Renal cortical epithelial cell (primary cell): ENCODE measurements at places on chromosomes 2 and 18.

GRCh38 chr2:128573116-128573515 lies 254.4 kb upstream of the HS6ST1 start:
- no peak for DNase-seq

DNA sequence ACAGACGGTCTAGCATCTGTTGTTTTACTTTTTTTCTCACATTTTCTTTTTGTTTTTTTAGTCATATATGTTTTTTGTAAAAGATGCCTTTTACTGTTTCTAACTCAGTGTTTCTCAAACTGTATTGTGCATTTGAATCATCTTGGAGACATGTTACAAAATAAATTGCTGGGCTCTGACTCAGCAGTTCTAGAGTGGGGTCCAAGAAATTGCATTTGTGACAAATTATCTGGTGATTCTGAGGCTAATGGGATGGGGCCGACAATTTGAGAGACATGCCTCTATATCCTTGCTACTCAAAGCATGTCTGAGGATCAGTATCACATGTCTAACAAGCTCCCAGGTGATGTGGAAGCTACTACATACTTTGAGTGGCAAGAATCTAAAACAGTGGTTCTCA lies 478.8 kb downstream of the PLCL1 start:
- DNase-seq: peak; percentile 27

GRCh38 chr18:11494107-11494506 lies 115.3 kb upstream of the SLC35G4 start:
- DNase-seq: peak; percentile 57

GRCh38 chr2:18980786-18981430 lies 377.5 kb downstream of the OSR1 start:
- DNase-seq: no peak

GRCh38 chr18:22470248-22471235 lies 52.8 kb upstream of the CTAGE1 start:
- no peak for DNase-seq

- peak; percentile 69 for DNase-seq
These were observed 156.7 kb downstream of the KLHL29 start for GRCh38 chr2:23541503-23542229.

DNA sequence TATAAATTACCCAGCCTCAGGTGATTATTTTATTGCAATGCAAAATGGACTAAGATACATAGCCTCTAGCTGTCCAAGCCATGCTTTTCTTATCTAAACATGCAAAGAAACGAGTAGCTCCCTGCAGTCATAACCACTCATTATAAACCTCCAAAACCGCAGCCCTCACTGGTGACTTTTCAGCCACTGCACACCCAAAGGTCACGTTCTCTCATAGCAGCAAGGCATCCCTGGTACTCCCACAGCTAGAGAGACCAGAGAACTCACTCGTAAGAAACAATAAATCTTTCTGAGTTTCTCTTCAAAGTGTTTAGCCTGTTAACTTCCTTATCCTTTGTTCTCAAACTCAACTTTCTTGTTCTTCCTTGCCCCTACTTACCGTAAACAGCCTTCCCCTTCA lies 28.5 kb upstream of the RALBP1 start:
- peak; percentile 3 for DNase-seq

DNA sequence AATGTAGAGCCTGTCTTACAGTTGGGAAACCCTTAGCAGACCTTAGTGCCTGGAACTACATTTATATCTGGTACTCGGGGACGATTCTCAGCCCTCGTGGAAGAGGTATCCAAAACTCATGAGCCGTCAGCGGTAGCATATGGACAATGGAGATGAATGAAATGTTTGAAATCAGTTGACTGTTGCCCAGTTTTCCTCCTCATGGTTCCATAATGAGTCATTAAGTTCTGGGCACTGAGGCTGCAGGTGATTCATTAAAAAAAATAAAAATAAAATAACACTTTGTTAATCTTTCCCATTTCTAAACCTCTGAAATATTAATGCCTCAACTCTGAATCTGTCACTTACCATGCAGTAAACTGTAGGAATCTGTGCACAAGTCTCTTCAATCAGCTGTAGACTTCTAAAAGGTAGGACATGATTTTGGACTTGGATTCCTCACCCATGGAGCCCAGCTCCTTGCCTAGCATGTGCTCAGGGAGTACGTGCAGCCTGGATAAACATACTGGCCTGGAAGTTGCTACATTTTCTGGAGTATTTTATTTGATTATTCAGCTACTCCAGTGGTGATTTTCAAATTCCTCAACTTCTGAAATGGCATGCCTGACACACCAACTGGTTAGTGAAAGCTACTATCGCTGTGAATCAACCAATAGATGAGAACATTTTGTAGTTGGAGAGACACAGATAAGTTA lies 979.2 kb downstream of the CNTNAP5 start:
- DNase-seq: peak; percentile 54

- DNase-seq: no peak
These were observed 577.3 kb downstream of the SATB2 start for GRCh38 chr2:198880421-198880820.

- no peak for DNase-seq
These were observed 177.3 kb downstream of the TMEM247 start for GRCh38 chr2:46656640-46657039.

GRCh38 chr2:235613649-235614048 lies 119.8 kb downstream of the AGAP1 start:
- no peak for DNase-seq

- DNase-seq: no peak
These were observed 12.5 kb upstream of the PAX8 start for GRCh38 chr2:113291191-113291590.
